Central memory CD4-positive, alpha-beta T cell (primary cell): ENCODE measurements at places on chromosomes 2 and 18.

DNA sequence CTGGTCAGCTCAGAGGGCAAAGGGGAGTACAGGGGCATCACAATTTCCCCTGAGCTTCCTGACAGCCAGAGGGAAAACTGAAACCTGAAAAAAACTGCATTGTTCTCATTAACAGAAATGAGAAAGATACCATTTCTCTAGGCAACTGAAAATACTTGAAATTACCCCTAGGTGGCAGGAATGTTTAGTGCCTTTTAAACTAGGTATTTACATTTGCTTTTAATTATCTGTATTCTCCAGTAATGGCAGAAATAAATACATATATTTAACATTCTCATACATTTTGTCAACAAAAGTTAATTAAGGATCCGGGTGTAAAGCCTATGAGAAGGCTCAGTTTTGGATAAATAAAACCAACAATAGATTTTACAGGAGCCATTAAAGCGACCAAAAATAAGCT, 34.5 kb downstream of the RPL31 start:
- no peak for DNase-seq

DNA sequence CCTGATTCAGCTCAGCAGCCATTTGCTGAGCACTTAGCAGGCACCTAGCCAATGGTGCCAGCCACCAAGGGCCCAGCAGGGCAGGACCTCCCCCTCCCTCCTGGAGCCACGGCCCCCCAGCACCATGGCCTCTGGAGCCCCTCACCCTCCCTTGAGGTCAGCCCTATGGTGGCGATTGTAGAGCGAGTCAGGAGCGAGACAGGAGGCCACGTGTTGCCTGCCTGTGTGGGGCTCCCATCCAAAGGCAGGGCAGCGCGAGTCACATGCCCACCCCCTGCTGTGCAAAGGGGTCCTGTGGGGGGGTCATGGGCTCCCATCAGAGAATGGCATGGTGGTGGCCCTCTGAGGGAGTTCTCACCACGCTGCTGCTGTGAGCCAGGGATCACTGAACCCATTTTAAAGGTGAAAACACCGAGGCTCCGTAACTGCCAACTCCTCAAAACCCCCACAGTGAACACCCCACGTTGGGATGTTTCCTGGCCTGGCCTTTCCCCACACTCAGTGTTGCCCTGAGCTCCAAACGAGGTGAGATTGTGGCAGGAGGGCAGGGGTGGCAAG, 35.6 kb downstream of the RAMP1 start:
- no peak for DNase-seq

- DNase-seq = no peak
These were observed 75.6 kb upstream of the WDSUB1 start for GRCh38 chr2:159362094-159362493.

DNA sequence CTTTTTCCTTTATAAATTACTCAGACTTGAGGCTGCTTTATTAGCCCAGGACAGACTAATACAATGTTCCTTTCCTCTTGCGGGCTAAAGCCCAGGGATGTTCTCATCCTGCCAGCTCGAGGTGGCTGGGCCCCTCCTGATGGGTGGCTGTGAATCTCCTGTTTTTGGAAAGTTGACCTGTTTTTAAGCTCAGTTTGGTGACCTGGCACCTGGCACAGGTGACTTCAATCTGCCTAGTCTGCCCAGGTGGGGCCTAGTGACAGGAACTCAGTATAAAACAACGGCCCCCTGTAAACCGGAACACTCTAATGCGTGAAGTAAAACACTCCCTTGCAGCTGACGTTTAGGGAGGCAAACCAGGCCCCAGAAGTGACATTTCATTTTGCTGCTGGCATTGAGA, 92.7 kb upstream of the SNTG2 start:
- no peak for DNase-seq

GRCh38 chr18:57447154-57447621, 12.0 kb downstream of the ONECUT2 start:
- no peak for DNase-seq

- no peak for DNase-seq
These were observed 25.2 kb downstream of the ANKRD44 start for GRCh38 chr2:197285361-197285760.

GRCh38 chr2:44470151-44470550, 108.4 kb downstream of the CAMKMT start:
- no peak for DNase-seq

DNA sequence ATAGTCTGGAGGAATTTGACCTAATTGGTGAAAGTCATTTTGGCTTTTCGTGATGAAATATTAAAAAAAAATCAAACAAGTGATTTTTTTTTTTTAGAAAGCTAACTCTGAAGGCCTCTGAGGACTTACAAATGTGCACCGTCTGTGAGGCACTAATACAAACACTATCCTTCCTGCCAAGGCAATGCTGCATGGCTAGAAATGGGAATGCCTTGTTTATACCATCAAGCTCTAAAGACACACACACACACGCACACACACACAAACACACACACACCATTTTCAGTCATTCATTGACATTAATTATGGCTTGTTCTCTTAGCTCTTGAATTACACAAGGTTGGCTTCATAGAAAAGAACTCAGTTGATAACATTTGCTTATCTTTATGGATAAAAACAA, 1242.0 kb upstream of the ACVR2A start:
- no peak for DNase-seq

GRCh38 chr18:45637546-45638327, 22.5 kb downstream of the SLC14A2 start:
- no peak for DNase-seq

GRCh38 chr2:99096728-99097127, 44.8 kb upstream of the C2orf15 start:
- no peak for DNase-seq

DNA sequence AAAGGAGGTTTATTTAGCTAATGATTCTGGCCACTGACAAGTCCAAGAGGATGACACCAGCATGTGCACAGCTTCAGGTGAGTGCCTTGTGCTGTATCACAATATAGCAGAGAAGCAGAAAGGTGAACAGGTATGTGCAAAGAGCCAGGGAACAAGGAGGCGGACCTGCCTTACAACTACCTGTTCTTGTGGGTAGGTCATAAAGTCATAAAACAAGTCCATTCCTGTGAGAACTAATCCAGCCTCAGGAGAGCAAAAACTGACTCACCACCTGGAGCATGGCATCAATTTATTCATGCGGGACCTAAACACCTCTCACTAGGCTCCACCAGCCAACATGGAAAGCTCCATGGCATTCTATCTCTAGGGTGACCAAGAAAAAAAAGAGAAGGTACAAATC, 234.2 kb downstream of the ASXL3 start:
- no peak for DNase-seq

- DNase-seq = no peak
These were observed 53.5 kb upstream of the C2orf15 start for GRCh38 chr2:99088017-99088416.

DNA sequence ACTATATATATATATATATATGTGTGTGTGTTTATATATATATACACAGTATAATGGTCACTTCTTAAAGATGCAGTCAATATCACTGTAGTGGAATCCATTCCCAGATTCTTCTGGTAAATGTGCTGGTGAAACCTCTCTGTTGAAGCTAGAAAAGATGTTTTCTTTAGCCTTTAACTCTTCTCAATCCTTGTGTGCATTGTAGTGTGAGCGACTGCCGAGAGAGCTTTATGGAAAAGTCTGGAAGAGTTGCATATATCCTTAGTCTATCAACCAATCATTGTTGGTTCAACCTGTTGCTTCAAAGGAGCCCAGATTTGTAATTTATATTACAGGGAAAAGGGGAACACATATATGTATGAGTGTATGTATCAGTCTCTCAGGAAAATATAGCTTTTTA, 27.7 kb downstream of the SLC66A3 start:
- no peak for DNase-seq

- no peak for DNase-seq
These were observed 16.7 kb downstream of the L3MBTL4 start for GRCh38 chr18:6397931-6398566.

DNA sequence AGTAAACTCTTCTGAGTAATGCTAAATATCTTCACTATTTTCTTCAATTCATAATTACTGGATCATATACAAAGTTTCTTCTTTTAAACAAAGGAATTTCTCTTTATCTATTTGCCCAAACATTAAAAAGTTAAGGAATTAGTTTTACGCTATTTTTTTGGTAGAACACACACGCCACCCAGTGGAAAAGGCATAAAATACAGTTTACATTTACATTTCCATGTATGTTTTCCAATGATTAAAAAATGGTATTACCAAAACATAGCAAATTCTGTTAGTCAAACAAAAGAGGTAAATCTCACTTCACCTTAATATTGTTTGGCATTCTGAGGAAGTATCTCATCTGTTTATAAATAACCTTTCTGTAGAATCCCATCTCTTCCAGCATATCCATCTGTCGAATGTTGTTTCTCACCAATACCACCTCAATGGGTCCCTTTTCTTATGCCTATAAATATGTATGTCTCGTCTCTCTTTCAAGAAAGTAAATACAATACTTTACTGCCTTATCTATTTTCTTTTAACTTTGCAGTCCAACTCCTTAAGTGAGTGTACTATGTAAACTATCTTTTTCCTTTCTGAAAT, 7.2 kb downstream of the BOLL start:
- DNase-seq = peak; percentile 17

GRCh38 chr2:63345285-63345633, 243.0 kb downstream of the WDPCP start:
- no peak for DNase-seq

- DNase-seq = no peak
These were observed 558.4 kb downstream of the PARD3B start for GRCh38 chr2:205103699-205104098.

DNA sequence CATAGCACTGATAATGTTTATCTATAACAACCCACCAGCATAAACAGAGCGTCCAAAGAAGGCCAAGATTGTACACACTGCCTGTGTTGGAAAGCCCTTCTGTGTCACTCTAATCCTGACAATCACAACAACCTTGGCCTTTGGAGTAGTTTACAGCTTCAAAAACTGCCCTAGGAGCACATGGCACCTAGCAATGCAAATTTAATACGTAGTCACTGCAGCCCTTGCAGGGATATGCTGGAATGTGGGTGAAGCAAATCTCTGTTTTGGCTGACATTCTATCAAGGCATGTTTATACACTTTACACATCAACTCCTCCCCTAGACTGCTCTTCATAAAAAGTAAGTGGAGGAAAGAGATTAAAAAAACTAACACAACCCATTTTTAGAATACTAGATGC, 66.8 kb downstream of the GRB14 start:
- no peak for DNase-seq

- no peak for DNase-seq
These were observed 1355.4 kb downstream of the LRP1B start for GRCh38 chr2:140775411-140775810.

- DNase-seq = no peak
These were observed 6.4 kb upstream of the FHL2 start for GRCh38 chr2:105405291-105405690.

- no peak for DNase-seq
These were observed 74.5 kb downstream of the POLR1A start for GRCh38 chr2:86031151-86031550.

- DNase-seq = no peak
These were observed 590.6 kb downstream of the DSC3 start for GRCh38 chr18:30451981-30452380.

DNA sequence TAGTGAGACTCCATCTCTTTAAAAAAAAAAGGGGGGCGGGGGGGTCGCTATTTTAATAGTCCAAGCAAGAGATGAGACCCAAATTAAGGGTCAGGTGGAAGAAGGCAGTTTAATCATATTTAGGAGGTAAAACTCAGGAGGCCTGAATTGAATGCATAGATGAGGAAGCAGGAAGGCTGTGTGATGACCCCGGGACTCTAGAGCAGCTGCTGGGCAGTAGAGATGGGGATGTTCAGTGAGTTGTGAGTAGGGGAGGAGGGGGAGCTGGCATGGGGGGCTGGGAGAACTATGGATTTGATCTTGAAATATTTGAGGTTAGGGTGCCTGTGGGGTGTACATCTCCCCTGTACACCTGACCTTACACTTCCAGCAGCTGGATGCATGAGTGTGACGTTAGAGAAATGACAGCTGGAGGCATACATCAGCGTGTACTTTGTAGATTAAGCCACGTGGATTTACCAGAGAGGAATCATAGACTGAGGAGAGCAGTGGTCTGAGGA, 41.0 kb downstream of the GALM start:
- DNase-seq = no peak

DNA sequence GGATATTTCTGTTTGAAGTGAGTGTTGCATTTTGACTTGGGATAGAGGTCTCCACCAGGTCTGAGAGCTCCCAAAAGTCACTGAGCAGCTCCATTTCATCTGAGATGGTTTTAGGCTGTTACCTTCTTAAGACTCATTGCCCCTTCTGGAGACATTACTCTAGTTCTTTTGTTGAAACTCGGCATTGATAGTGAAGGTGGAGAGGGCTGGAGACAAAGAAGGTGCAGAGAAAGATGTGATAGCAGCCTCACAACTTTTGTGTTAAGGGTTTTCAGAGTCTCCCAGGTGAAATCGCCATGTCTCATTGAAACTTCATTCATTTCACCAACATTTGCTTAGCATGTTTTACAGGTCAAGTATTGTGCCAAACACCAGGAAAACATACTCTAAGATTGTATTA, 219.6 kb downstream of the INSIG2 start:
- DNase-seq = no peak

GRCh38 chr2:73939419-73939818, 12.7 kb downstream of the DGUOK start:
- no peak for DNase-seq

DNA sequence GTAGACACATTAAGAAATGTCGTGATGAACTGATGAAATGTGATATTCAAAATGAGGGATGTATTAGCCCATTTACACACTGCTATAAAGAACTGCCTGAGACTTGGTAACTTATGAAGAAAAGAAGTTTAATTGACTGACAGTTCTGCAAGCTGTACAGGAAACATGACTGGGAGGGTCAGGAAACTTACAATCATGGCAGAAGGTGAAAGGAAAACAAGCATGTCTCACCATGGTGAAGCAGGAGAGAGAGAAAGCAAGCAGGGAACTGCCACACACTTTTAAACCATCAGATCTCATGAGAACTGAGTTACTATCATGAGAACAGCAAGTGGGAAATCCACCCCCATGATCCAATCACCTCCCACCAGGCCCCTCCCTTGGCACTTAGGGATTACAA, 1010.8 kb upstream of the CELF4 start:
- peak; percentile 24 for DNase-seq

GRCh38 chr2:180644709-180645108, 335.7 kb upstream of the UBE2E3 start:
- no peak for DNase-seq
